ENCODE measurements at places on chromosomes 5 and 9.
A peak's percentile ranks its signal among the peaks of the same experiment; 100 is the strongest.

DNA sequence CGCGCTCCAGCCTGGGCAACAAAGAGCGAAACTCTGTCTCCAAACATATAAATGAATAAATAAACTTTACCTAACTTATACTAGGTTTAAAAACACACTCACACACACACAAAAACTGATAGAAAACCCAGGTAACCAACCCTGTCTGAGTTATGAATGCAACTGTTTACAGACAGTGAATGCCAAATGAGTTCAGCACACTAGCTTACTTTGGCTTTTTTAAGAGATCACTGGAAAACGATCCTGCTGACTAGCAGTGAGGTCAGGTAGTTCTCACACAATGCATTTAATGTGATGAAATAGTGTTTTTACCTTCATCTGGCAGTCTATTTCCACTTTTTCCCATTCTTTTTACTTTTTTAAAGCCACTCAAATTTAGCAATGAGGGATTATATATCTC, 22.4 kb downstream of the FAF2 start:
- no peak for DNase-seq

GRCh38 chr9:70049236-70049635, 5.6 kb downstream of the MAMDC2 start:
- DNase-seq: peak; percentile 49

GRCh38 chr5:88746438-88746882, 136.5 kb downstream of the MEF2C start:
- no peak for DNase-seq

GRCh38 chr9:79173932-79174331, 397.8 kb upstream of the TLE4 start:
- no peak for DNase-seq

DNA sequence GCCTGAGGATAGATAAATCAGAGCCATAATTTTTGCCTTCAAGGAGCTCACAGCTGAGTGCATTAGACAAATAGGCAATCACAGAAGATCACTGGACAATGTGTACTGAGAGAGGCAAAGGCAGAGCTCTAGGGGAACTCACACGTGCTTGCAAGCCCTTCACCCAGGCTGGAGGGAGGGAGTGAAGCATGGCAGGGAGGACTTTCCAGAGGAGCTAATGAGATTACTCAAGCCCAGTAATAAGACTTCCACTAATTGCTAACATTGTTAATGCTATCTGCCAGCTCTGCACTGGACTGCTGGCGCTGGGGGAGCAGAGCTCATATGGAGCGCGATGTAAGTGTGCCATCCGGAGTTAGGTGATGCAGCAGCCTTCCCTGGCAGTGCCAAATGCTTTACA, 408.4 kb downstream of the NTRK2 start:
- DNase-seq: no peak
